Brain microvascular endothelial cell (primary cell): ENCODE measurements at places on chromosomes 6 and 20.

- DNase-seq: no peak
These were observed 295.8 kb downstream of the EPHA7 start for GRCh38 chr6:93123585-93123984.

GRCh38 chr6:44439270-44440045 lies 52.0 kb downstream of the CDC5L start:
- peak; percentile 66 for DNase-seq

- DNase-seq: no peak
These were observed 88.9 kb upstream of the OGFRL1 start for GRCh38 chr6:71199736-71200135.

- no peak for DNase-seq
These were observed 394.7 kb downstream of the THBS2 start for GRCh38 chr6:168858926-168859325.

DNA sequence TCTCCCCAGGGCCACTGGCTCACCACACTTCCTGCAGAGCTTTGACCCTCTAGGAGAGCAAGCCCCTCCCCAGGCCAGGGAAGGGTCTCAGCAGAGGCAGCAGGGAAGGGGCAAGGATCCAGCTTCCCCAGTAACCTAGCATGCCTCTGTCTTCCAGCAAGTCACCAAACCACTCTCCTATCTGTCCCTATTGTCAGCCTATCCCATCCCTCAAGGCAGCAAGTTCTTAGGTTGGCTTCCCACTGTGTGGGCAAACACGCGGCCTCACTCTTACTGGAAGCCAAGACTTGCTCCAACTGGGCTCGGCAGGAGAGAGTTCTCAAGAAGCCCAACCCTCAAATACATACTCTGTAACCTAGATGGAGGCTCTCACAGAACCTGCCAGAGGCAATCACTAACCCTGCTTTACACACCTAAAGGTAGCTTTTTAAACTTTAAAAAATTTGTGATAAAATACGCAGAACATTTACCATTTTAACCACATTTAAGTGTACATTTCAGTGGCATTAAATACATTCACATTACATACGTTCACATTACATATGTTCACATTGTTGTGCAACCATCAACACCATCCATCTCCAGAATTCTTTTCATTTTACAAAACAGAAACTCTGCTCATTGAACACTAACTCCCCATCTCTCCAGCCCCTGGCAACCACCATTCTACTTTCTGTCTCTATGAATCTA lies 58.5 kb downstream of the MRPL14 start:
- DNase-seq: no peak

DNA sequence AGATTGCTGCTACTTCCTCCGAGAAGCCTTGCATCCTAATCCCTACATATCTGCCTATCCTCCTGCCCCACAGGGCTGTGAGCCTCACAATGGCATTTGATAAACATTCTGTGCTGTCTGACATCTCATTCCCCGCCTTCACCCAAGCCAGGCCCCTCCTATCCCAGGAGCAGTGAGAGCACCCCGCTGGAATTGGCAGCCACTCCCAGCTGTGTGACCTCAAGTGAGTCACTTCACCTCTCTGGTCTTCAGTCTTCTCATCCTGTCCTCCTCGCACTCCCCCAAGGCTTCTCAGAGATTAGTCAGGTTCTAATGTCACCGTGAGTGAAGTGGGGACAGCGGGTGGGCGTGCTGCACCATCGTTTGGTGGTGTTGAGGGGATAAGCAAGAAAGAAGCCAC lies 81.7 kb downstream of the CDH22 start:
- peak; percentile 39 for DNase-seq

DNA sequence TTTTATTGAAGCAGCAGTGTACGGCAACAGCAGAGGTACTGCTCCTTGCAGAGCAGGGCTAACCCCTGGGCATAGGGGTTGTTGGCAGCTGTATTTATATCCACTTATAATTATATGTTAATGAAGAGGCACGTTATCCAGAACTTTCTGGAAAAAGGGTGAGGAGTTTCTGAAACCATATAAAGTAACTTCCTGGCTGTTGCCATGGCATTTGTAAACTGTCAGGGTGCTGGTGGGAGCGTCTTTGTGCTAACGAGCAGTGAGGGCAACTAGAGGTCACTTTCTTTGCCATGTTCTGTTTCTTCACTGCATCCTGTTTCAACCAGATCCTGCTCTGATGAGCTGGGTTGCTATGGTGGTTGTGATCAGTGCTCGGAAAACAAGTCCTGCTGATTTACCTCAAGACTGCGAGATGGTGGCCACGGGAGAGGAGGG lies 11.1 kb upstream of the ARFGEF2 start:
- peak; percentile 47 for DNase-seq

DNA sequence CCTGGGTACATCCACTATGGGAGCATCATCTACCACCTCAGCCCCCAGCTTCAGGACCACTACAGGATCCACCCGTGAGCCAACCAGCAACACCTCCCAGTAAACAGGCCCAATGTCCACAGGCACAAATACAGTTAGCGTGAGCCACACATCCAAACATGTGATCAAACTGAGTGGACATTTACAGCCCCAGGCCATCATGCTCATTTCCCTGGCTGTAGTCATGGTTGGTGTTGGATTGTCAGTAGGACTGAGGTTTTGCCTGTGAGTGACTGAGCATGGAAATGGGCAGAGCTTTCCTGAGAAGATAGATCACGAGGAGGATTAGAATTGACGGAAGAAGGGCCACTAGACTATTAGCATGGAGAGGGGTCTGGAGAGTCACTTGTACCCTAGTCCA lies 10.7 kb upstream of the MUC21 start:
- no peak for DNase-seq
